ENCODE measurements at places on chromosomes 12 and 14. TPM values are rescaled to one million over a fixed set of nuclear protein-coding genes. Genes with fewer than 3 reads are reported as not detected.

KRT83 gene
- not detected for total RNA-seq

FAM186B gene
- 0.37 TPM for total RNA-seq

PFKM gene
- total RNA-seq, result 19.6 TPM

PLA2G1B gene
- total RNA-seq, result not detected

CAPZA3 gene
- not detected for total RNA-seq

KRT79 gene
- not detected for total RNA-seq

PHLDA1 gene
- 22.2 TPM for total RNA-seq

ASCL1 gene
- not detected for total RNA-seq

- no peak overlapping the region for H3K27ac ChIP-seq
- H3K36me3 ChIP-seq, result no peaks in the 10 kb centered on the region
- H3K4me1 ChIP-seq, result no peaks in the 10 kb centered on the region
- no peak overlapping the region for H3K4me3 ChIP-seq
These were observed 8.5 kb downstream of the ACSS3 start for GRCh38 chr12:81086342-81086741.

GRCh38 chr14:100899884-100900771, 3.4 kb downstream of the RTL1 start:
- H3K27me3 ChIP-seq, result peaks cover 64% of the 10 kb centered on the region
- no peak overlapping the region for H3K27ac ChIP-seq
- H3K4me1 ChIP-seq, result peaks cover 2% of the 10 kb centered on the region
- peaks cover 3% of the 10 kb centered on the region for H3K36me3 ChIP-seq
- no peak for DNase-seq
- no peak overlapping the region for H3K4me3 ChIP-seq

DNA sequence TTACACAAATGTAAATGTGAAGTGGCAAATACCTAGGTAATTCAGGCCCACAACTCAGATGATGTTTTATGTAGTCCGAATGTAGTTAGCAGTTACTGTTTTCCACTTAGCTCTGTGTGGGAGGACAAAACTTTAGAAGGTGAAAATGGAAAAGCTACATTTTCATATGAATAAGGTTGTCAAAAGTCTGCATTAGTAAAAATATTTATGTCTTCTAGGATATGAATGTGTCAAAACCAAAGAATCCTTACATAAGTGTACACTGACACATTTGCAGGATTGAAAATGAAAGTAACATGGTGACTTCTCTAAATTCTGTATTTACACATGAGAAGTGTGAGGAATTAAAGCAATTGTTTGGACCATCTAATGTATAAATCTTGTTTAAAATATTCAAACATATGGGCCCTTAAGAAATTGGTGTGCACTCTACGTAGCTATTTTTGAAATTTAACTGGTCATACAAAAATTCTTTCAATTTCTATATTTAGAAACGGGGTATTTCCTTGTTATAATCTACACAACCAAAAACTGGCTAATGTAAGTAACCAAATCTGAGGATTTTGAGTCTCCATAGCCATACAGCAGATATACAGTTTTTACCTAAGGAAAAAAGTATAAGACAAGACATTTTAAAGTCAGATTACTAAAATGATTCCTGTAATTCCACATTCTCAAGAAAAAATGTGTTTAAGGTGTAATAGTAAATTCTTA, 5.4 kb downstream of the CDKN1B start:
- no peaks in the 10 kb centered on the region for H3K27me3 ChIP-seq
- H3K27ac ChIP-seq, result peak overlapping the region; percentile 100
- no peak for DNase-seq
- H3K4me3 ChIP-seq, result peak overlapping the region; percentile 97
- peaks cover 36% of the 10 kb centered on the region for H3K4me1 ChIP-seq
- peaks cover 23% of the 10 kb centered on the region for H3K36me3 ChIP-seq

GRCh38 chr14:28767853-28768741, 1.5 kb downstream of the FOXG1 start:
- H3K4me1 ChIP-seq, result peaks cover 5% of the 10 kb centered on the region
- no peak for DNase-seq
- peaks cover 5% of the 10 kb centered on the region for H3K36me3 ChIP-seq
- H3K27ac ChIP-seq, result peak overlapping the region; percentile 8

GRCh38 chr14:88342980-88343379, 19.9 kb upstream of the KCNK10 start:
- H3K27me3 ChIP-seq, result peaks cover 18% of the 10 kb centered on the region
- no peak overlapping the region for H3K27ac ChIP-seq
- peaks cover under 1% of the 10 kb centered on the region for H3K36me3 ChIP-seq
- DNase-seq, result no peak

DNA sequence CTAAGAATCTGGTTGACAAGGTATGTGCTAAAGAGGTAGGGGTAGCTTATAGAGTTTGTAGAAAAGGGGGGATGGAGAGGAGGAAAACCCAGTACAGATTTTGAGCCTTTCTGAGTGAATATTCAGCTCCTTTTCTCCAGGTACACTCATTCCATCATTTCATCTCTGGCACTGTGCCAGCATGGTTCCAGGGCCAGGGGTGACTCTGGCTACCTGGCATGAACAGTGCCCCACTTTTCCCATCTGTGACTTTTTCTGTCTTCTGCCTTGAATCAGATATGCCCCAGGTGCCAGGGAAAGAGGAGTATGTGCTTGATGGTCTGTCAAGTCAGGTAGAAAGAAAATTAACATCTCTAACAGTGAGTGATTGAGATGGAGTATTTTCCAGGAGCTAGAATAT, 175.7 kb downstream of the CACNA1C start:
- H3K27me3 ChIP-seq, result peaks cover 27% of the 10 kb centered on the region
- H3K4me1 ChIP-seq, result no peaks in the 10 kb centered on the region
- DNase-seq, result no peak
- H3K4me3 ChIP-seq, result no peak overlapping the region

- peaks cover 17% of the 10 kb centered on the region for H3K4me1 ChIP-seq
- DNase-seq, result no peak
- H3K27me3 ChIP-seq, result no peaks in the 10 kb centered on the region
- H3K27ac ChIP-seq, result no peak overlapping the region
- no peak overlapping the region for H3K4me3 ChIP-seq
These were observed 60.3 kb downstream of the GPHN start for GRCh38 chr14:66568220-66568619.
